ENCODE measurements at places on chromosomes 11 and 22.

DNA sequence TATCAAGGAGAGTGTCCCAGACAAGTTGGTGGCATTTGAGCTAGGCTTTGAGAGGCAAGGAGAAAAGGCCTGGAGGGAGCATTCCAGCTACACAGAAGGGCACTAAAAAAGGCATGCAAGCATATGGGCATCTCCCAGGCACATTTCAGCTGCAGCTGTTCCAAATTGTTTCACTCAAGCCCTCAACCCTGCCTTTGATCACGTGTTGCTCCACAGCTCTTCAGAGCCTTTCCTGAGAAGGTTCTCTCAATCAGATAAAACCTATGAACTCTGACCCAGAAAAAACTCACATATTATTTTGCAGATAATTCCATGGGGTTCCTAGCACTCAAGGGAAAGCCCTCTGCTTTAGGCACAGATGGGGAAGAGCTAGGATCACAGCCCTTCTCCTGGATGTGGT, 24.4 kb upstream of the HSPA8 start:
- no peak for DNase-seq

- no peak for DNase-seq
Observed at GRCh38 chr11:106032861-106033260, 10.8 kb upstream of the MSANTD4 start.

DNA sequence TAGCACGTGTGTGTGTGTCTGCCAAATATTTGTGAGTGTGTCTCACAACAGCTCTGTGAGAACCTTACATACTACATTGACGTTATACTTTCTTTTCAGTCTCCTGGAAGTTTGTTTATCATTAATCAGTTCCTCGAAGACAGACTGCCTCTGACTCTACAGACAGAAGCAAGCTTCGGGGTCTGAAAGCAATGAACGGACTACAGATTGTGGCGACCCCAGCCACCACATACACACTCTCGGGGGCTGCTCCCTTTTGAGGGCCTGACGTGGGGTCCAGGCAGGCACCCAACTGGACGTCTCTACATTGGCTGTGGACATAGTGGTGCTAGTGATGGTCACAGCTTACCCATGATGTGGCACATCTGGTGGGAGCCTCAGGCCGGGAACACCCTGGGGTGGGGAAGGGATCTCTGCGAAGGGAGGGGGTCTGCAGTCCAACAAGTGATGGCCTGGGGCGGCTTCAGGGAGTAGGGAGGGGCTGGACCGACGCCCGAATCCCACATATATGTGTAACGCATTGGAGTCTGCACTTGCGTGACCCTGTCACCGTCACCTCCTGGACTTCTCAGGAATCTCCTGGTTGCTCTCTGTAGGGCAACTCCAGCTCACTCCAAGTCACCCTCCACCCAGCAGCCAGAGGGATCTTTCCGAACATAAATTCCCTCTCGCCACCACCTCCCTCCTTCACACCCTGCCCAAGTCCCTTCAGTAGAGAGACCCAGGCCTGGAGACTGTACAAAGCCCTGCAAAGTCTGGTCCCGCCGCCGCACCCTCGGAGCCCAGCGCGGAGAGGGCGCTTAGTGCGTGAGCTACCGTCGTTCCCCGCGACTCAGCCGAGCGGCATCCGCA, 30.4 kb upstream of the TRIM29 start:
- DNase-seq = peak; percentile 64

- DNase-seq = no peak
Observed at GRCh38 chr22:36398601-36399471, 11.1 kb upstream of the MYH9 start.

DNA sequence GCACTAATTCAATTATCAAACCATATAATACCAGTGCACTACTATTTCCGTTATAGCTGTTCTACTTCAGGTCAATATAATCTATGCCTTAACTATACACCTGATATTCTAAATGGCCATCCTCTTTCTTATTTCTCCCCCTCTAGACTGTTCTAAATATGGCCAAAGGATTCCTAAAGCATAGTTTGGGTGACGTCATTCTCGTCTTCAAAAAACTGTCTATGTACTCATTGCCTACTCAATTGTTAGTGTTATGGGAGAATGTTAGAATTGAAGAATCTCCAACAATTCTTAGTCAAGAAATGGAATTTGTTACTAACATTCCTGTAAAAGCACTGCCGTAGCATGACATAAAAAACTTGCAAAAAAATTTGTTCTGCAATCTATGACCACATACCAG, 431.1 kb upstream of the ANO3 start:
- DNase-seq = no peak

- DNase-seq = no peak
Observed at GRCh38 chr11:77019976-77020595, 14.1 kb upstream of the B3GNT6 start.

DNA sequence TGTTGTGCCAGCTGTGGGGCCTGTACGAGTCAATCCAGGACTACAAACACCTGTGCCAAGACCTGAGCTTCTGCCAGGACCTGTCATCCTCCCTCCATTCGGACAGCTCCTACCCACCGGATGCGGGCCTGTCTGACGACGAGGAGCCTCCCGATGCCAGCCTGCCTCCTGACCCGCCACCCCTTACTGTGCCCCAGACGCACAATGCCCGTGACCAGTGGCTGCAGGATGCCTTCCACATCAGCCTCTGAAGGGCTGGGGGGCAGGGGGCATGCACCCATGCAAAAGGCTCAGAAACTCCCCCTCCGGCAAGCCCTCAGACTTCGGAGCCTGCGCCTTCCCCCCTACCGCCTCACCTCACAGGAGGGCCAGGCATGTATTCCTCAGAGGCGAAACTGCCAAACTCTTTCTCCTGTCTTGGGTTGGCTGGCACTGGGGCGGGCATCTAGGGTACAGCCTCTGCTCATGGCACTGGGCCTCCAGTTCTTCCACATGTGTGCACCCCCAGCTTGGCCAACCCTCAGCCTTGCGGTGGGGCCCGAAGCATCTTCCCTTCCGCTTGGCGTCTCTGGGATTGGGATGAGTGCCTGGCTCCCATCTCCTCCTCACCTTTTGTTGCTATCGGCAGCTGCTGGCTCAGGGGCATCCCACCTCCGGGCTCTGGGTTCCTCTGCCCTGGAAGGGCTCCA, 1.2 kb downstream of the FAM89B start:
- no peak for DNase-seq

DNA sequence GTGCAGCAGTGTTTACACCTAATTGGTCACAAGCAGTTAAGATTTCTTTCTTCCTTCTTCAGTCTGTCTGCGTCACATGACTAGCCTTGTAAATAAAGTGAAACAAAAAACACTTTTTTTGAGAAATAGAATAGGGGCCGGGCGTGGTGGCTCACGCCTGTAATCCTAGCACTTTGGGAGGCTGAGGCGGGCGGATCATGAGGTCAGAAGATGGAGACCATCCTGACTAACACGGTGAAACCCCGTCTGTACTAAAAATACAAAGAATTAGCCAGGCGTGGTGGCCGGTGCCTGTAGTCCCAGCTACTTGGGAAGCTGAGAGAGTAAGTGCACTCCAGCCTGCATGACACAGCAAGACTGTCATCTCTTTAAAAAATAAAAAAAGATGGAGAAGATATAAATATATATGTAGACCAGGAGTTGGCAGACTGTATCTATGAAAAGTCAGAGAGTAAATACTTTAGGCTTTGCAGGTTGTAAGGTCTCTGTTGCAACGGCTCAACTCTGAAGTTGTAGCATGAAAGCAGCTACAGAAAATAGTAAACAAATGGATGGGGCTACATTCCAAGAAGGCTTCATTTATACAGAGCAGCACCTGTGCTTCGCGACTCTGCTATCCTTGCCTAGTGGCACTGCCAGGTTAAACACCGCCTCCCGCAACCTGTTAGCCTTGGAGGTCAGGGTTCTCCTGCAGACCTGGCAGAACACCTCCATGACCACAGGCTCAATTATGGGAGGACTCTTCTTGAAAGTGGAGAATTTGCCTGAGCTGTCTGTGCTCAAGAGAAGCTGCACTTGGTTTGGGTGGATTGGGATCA, 55.9 kb downstream of the PPP6R2 start:
- DNase-seq = no peak

DNA sequence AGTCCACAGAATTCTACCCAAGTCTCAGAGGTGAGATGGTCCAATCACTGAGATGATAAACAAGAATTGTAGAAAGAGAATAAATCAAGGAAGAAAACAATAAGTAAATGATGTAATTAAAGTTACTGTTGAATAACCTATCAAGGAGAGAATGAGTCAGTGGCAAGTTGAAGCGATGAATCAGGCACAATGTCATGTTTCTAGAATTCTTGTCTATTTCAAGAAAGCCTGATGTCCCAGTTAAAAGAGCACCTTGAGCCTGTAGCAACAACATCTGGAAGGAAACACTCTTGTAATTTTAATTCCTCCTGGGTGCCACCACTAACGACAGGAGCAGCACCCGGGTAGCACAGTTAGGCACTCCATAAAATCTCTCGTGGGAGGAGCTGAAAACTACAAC, 67.9 kb upstream of the SLC35C1 start:
- DNase-seq = no peak

DNA sequence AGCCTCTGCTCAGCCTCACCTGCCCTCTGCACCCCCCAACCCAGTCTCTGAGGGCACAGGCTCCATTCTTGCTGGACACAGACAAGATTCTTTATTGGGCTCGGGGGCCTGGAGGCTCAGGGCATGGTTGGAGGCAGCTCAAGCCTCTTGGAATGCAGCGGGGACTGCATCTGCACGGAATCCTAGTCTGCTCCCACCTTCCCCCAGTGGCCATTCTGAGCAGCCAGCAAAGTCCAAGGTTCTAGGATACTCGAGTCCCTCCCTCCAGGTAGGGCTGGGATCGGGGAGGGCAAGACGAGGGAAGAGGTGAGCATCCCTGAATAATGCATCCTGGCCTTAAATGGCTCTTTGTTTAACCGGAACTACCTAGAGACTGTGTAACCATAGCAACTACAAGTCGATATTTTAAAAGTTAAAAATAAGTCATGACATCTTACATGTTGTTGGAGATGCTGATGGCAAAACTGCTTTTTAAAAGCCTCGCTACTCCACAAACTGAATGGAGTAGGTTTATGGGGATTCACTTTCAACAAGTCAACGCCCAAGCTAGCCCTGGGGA, 10.7 kb upstream of the IGSF22 start:
- no peak for DNase-seq

DNA sequence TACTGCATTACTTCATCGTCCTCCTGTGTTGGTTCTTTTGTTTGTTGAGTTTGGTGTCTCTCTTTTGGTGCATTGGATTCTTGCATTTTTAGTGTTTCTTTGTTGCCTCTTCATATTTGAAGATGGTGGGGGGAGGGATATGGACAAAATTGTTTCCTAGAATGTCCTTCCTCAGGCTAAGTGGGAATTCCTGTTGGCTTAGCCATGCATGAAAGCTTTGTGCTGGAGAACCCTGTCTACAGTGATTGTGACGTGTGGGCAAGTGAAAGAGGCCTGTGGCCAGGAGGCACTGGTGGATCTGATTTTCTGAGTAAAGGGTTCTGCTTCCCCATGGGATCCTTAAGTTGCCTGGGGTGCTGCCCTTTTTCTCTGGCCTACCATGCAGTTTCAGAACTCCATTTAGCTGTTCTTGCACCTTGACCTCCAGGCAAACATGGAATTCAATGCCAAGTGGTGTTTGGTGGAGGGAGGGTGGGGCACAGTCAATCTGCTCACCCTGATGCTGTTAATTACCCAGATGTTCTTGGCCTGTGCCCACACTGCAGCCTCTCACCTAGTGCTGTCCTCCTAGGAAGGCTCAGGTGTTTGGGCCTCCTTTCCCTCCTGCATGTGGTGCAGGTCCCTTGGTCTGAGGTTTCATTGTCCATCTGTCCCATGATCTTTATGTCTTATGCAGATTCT, 46.3 kb upstream of the SLC22A12 start:
- no peak for DNase-seq

GRCh38 chr22:33105501-33105911, 47.3 kb upstream of the SYN3 start:
- DNase-seq = no peak

DNA sequence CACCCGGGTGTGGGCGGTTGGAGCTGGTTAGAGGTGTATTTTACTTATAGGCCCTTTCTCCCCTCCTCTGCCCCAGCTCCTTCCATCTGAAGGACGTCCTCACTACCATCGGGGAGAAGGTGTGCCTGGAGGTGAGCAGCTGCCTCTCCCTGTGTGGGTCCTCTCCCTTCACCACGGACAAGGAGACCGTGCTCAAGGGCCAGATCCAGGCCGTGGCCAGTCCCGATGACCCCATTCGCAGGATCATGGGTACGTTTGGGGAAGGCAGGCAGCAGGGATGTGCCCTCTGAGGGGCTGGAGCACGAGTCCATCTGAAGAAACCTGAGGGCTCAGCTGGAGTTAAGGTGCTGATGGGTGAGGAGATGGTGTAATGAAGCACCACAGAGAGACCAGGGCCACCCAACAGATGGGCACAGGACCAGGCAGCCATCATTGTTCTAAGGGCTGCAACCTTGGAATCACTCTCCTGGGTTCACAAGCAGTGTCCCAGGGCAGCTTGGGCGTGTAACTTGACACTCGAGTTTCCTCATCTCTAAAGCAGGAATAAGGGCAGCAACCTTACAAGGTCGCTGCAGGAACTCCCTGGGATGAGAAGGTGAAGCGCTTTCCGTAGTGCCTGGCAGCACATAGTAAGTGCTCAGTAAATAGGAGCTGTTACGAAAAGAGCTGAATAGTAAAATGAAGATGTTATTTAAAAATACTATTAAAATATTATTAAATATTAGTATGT, 29.4 kb downstream of the TCP11L1 start:
- DNase-seq = no peak

- DNase-seq = no peak
Observed at GRCh38 chr11:119641983-119642745, 86.8 kb downstream of the NECTIN1 start.

- no peak for DNase-seq
Observed at GRCh38 chr22:19002684-19003038, 66.6 kb upstream of the PRODH start.

DNA sequence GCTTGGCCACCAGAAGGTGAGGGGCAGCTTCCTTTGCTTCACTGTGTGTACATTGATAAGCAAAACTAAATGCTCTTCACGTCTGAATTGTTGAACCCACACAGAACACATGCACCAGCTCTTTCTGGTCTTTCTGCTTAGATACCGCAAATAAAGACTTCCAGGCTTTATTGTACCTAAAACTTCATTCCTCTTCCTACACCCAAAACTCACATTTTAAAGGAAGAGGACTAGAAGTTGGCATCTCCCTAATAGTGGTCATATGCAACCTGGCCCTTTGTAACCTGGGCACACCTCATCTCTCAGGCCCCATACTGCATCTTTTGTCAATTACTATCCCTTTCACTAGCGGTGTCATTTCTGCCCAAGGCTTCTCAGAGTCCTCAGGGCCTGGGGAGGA, 5.9 kb downstream of the SLC17A6 start:
- no peak for DNase-seq

DNA sequence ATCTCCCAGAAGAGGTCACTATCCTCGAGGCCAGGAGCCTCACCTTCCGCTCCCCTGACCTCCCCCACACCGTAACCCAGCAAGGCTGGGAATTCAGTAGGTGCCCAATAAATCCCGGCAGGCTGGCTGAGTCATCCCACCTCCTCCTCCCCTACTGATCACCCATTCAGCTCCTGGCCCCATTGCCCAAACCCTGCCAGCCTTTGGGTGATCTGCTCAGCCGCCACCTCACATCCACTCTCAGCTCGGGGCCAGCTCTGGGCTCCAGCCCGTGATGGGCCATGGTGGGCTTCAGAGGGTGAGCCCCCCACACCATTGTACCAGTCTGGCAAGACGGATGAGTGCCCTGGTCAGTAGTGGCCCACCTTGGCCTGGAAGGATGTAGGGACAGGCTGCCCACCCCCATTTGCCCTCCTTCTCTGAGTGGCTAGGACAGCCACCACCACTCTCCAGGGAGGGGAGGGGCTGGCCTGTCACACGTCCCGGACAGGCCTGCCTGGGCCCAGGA, 8.2 kb downstream of the TRPM5 start:
- no peak for DNase-seq

- DNase-seq = no peak
Observed at GRCh38 chr22:23074451-23074850, 4.1 kb downstream of the GNAZ start.

GRCh38 chr22:38927033-38927781, 30.2 kb upstream of the APOBEC3A start:
- no peak for DNase-seq
